NCI-H187 (cell line): ENCODE measurements at places on chromosomes 11 and 22.

DNA sequence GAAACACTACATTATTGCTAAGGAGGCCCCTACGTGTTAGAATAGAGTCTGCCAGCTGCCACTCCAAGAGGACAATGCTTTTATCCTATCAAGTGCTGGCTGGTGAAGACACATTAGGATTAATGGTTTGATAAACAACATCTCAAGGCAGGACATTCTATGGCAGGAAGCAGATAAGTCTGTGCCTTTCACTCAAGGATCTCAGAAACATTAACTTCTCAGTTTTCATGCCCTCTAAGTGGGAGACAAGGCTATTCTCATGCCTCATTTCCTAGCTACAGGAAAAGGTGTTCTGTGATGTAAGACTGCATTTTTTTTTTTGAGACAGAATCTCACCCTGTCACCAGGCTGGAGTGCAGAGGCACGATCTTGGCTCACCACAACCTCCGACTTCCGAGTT, 23.5 kb upstream of the TIMP3 start:
- peak; percentile 14 for DNase-seq

DNA sequence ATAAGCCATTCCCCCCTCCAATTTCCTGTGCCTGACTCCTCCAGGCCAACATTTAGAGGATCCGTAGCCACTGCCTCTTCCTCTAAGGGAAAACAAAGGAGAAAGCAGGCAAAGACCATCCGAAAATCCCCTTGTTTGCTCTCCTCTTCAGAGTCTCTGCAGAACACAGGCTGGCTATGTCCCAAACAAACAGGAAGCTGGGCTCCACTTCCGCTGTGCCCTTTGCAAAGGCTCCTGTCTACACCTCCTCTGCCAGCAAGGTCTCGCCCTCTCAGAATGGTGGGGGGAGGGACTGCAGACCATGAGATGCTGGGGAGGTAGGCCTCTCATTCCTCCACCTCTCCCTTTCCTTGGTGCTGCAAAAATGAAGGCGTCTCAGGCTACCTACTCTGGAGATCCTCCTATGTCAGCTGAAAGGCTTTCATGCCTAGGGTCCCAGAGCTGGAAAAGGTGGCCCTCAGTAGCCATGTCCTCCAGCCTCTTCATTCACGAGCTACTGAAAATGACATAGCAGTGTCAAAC, 596.2 kb downstream of the BUD13 start:
- no peak for DNase-seq

DNA sequence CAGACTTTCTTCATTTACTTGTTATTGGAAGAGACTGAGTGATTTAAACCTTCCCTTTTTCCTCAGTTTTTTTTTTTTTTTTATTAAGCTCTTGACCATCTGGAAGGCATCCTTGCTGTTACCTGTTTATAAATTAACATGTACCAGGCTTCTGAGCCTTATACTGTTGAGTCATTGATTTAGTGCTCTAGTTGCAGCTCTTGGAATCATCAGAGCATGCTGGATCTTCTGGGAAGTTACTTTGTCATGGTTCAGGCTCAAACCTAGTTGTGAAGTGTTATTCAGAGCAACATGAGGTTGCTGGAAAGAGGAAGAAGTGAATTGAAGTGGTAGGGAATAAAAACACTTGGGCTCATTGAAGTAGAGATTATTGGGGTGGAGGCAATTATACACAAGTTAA, 6.3 kb downstream of the ZDHHC5 start:
- DNase-seq = no peak

- no peak for DNase-seq
Measured at GRCh38 chr11:14374922-14375830, 16.2 kb upstream of the RRAS2 start.

GRCh38 chr22:42961810-42962209, 53.1 kb downstream of the PACSIN2 start:
- no peak for DNase-seq

GRCh38 chr22:33124471-33124870, 66.3 kb upstream of the SYN3 start:
- DNase-seq = no peak

DNA sequence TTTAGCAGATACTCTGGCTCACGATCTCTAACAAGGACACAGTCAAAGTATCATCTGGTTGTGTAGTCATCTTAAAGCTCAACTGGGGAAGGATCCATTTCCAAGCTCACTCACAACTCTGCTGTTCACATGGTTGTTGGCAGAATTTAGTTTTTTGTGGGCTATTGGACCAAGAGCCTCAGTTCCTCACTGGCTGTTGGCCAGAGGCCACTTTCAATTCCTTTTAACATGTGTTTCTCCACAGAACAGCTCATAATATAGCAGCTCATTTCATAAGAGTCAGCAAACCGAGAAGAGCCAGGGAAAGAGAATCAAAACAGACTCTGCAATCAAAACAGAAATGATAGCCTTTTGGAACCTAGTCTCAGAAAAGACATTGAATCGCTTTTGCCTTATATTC, 22.6 kb downstream of the IZUMO1R start:
- DNase-seq = no peak

DNA sequence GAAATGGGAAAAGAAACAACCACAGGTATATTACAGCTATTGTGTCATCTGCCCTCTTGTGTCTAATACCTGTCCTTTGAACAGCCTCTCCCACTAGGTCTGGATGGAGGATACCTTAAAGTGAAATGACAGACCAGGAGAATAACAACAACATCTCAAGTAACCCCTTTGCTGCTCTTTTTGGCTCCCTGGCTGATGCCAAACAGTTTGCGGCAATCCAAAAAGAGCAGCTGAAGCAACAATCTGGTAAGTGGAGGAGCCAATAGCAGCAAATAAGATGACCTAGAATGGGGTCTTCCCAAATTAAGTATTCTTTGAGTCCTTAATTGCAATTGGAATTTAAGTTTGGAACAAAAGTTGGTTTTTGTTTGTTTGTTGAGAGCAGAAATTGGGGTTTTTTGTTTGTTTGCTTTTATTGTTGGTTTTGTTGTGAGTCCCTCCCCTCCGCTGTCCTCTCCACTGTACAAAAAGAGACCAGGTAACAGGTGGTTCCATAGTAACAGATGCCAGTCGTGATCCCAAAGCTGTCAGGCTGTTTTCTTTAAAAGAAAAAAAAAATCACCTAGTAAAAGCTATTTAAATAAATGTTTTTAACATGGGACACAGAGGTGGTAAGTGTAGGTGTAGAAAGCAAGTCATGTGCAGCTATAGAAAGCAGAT, 5.7 kb downstream of the UBE4A start:
- DNase-seq = no peak

GRCh38 chr11:70688142-70688541, 289.8 kb downstream of the CTTN start:
- no peak for DNase-seq

DNA sequence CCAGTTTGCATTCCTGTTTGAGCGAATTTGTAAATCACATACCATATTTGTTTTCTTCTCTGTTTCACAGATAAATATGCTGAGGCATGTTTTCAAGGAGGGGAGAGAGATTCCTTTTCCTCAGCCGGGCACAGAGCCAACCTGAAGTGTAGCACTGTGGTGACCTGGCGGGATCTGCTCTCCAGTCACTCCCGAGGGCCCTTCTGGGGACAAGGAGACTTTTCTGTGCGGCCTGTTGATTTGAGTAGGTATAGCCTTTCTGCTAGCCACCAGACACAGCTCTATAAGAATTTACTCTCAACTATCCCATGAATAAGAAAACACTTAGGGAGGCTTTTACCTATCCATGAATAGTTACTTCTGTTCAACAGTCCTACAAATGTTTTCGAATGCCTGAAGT, 63.5 kb upstream of the FDX1 start:
- peak; percentile 40 for DNase-seq

GRCh38 chr11:129703846-129704245, 111.8 kb upstream of the TMEM45B start:
- no peak for DNase-seq

GRCh38 chr22:27205492-27206373, 548.3 kb downstream of the MIAT start:
- no peak for DNase-seq

- peak; percentile 27 for DNase-seq
Measured at GRCh38 chr11:6353367-6353987, 33.2 kb upstream of the CAVIN3 start.

DNA sequence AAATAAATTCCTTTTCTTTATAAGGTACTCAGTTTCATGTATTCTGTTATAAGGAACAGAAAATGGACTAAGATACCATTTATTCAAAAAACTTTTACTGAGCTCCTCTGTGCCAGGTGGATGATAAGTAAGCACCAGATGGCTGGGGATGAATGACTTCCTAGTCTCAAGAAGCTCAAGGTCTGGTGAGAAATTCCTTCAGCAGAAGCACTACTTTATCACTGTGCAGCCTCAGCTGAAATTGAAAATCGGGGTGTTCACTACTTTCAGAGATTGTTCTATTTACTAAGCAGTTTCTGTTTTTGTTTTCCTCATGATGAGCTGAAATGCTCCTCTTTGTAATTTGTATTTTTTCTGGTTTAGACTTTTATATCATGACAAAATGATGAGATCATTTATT, 7.8 kb downstream of the LDHAL6A start:
- DNase-seq = no peak

DNA sequence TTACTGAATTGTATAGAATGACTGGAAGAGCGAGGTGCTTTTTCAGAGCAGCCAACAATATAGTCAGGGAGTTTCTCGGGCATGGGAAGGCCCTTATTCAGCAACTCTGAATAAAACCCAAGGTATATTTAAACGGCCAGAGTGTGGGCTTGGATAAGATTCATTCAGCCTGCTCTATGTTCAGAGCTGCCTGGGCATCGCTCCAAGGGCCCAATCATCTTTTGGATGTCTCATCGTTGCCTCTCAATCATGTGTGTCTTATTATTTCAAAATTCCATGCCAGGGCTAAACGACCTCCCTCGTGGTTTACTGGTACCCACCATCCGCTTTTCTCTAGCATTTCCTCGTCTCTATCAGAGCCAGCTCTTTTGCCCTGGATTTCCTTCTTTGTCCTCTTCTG, 19.5 kb upstream of the NTM start:
- DNase-seq = no peak

DNA sequence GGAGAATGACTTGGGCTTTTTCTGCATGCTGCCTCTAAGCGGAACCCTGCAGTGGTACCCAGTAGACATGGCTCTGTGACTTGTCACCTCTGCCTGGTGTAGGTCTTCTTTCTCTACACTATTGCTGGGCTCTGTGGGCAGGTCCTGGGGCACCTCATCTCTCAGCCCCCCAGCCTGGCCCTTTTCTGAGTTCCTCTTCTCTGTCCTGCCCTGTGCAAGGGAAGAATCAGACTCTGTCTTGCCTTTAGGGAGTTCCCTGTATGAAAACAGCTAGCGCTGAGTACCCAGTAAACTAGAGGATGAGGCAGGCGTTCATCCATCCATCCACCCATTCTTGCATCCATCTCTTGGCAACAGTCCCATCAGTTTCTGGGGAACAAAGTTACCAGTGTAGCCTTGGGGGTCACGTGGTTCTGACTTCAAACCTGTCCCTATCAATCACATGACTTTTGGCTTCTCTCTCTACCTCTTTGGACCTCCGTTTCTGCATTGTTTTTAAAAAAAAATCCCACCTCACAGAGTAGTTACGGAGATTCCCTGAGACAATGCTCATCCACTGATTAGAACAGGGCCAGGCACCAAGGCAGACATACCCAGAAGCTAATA, 86.4 kb upstream of the WNT11 start:
- no peak for DNase-seq

- DNase-seq = no peak
Measured at GRCh38 chr11:1772270-1773130, 8.8 kb upstream of the CTSD start.

DNA sequence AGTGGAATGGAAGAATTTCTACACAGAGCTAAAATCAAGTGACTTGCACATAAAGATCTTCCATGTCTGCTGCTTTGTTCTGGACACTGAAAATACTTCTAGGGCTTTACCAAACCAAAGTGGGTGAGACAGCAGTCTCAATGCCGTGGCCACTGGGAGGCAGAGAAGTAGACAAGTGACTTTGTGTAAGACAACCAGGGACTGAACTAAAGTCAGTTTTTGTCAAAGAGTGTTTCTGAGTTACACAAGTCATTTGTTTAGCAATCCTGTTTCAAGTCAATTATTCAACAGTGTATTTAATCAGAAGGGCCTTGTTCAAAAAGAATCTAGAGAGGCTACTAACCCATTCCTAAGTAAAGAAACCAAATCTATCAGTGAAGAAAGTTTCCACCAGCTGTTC, 46.6 kb downstream of the TCP11L1 start:
- DNase-seq = no peak

GRCh38 chr11:16775614-16776283, 37.3 kb downstream of the C11orf58 start:
- no peak for DNase-seq

GRCh38 chr11:121553389-121553788, 100.6 kb upstream of the SORL1-AS1 start:
- DNase-seq = no peak

DNA sequence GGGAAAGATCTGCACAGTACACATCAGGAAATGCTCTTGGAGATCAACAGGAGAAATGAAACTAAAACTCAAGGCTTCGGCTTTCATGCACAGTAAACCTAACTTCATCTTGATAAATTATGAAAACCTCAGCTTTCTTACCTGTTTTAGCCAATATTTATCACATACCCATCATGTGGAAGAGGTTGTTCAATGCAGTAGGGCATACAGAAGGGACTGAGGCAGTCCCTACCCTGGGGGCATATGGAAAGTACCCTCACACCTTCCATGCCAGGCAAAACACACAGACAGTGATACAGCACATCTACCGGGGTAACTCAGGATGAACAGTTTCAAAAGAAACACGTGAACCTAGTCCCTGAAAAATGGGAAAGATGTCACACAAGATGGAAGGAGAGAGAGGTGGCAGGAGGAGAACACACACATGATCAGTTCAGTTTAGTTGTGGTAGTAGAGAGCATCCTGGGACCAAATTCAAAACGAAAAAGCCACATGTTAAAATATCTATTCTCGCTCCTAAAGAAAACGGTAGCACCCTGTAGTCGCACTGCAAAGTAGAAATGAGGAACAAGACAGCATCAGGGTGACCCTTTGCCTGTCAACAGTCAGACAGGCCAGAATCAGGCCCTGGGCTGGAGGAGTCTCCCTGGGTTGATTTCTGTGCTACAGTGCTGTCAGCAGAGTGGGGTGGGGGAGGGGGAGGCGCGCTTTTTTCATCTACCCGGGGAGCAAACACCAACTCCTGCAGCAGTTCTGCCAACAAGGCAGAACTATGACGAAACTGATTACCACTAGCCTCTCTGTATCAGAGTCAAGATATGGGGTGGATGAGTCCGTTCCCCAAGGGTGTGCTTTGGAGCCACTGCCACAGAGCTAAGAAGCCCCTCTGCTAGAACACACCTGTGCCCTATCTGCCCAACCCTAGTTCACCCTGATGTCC, 1.3 kb downstream of the HIRA start:
- DNase-seq = no peak

GRCh38 chr22:25806579-25806978, 64.6 kb downstream of the MYO18B start:
- no peak for DNase-seq

- DNase-seq = no peak
Measured at GRCh38 chr22:50418624-50419023, 56.2 kb downstream of the SBF1 start.

DNA sequence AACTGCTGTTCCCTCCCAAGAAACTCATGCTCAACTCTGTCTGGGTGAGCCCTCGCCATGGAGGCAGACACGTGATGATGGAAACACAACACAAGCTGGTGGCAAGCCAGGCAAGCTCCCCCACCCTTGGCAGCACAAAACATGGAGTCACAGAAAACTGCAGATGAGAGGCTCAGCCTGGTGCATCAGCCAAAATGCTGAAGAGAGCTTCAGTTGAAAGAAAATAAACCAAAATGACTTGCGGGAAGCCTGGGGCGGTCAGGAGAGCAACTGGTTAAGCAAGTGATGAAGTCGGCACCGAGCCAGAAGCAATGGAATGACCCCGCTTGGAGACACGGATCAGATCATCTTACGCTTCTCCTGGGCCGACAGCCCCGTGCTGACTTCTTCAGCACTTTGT, 68.3 kb downstream of the C11orf58 start:
- DNase-seq = no peak
